Stimulated activated CD8-positive, alpha-beta memory T cell treated with anti-CD3 and anti-CD28 coated beads, Interleukin-7, amount 100 ng/mL, for 4 hours (primary cell): ENCODE measurements at places on chromosomes 1 and 21.

GRCh38 chr1:223483511-223483910 lies 90.3 kb downstream of the CCDC185 start:
- DNase-seq, result no peak

GRCh38 chr1:69421286-69421685 lies 146.4 kb upstream of the LRRC7 start:
- no peak for DNase-seq

DNA sequence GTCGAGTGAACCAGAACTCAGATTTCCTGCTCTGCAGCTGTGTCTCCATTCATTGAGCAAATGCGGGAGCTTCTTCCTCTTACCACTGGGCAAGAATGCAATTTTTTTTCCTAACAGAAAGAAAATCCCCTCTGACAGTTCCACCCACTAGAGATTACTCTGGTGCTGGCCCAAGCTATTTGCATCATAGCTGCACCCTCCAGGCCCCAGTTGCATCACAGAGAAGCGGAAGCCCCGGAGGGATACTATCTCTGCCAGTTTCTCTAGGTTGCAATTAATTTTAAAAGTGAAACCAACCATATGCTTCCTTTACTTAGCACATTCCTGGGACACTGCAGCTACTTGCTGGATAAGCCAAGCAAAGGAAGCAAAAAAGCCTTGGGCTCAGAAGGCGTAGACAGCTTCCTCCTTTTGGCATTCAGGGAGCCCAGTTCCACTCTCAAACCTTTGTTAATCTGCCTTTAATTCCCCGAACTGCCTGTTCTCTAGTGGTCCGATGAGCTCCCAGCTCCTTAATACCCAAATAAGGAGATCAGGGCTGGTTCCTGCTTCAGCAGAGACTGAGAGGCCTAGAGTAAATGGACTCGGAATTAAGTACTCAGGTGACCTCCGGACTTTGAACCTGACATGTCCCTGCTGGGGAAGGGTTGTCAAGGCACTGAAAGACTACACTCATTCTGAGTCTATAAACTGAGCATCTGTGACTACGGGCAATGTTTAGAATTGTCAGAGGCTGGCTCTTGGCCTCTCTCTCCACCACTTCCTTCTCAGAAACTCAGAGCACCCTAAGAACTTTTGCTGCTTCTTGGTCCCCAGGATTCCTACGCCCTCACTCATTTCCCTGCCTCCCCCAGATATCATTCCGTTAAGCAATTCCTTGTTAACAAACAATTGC lies 72.5 kb upstream of the TNFSF18 start:
- DNase-seq, result no peak

DNA sequence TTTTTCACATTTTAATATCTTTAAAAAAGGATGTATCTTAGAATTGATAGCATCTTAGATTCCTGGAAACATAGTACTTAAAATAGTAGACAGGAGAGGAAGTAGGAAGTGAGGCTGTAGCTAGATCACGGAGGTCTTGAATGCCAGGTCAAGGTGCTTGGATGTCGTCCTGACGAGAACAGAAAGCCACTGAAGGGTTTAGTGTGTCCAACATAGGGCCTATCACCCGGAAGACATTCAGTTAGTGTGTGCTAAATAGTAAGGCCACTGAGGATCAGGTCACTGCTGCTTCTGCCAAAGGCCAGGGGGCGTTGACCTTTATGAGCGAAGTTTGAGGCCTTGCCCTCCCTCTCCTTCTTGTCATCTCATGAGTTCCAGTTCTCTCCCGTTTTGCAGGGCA lies 35.7 kb downstream of the RAB3B start:
- DNase-seq, result no peak

DNA sequence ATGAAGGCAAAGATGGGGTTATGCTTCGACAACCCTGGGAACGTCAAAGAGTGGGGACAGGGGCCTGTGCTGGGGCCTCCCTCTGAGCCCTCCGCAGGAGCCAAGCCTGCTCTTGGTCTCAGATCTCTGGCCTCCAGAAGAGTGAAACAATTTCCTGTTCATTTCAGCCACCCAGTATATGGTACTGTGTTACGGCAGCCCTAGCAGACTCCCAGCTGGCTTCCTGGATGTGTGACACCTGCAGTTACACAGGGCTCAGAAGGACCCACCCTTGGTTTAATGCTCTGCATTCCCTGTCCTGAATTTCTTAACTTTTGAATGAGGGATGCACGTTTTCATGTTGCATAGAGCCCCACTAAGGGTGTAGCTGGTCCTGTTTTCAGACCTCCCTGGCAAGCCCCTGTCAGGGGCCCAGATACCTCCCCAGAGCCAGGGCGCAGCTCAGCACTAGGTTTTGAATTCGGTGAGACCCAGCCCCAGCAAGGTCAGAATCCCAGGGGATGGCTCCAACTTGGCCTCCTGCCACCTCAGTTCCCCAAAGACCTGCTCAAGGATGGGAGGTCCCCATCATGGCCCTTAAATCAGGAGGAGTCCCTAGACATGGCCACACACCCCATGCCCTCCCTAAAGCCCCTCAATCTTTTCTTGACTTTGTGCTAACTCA lies 79.0 kb upstream of the IFFO2 start:
- no peak for DNase-seq

GRCh38 chr1:55584526-55585401 lies 369.6 kb upstream of the USP24 start:
- no peak for DNase-seq

- no peak for DNase-seq
Observed at GRCh38 chr1:231964241-231964640, 337.7 kb downstream of the DISC1 start.

GRCh38 chr1:1547011-1547410 lies 6.6 kb upstream of the TMEM240 start:
- no peak for DNase-seq

GRCh38 chr21:31991356-31992331 lies 118.8 kb downstream of the HUNK start:
- DNase-seq, result no peak

DNA sequence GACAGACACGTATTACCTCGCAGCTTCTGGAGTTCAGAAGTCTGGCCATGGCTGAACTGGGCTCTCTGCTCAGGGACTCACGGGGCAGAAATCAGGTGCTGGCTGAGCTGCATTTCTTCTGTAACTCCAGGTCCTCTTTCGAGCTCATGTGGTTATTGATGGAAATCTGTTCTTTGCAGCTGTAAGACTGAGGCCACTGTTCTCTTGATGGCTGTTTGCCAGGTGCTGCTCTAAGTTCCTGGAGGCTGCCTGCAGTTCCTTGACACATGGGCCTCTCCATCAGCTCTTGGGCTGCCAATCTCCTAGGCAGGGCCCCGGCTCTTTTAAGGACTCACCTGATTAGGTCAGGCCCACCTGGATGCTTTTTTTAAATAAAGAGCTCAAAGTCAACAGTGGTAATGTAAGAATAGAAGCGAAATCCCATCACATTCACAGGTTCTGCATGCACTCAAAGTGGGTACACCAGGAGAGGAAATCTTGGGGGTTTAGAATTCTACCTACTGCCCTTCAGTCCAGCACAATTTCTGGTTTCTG lies 139.1 kb downstream of the KAZN start:
- no peak for DNase-seq

- no peak for DNase-seq
Observed at GRCh38 chr1:110582378-110582777, 23.8 kb downstream of the KCNA2 start.

DNA sequence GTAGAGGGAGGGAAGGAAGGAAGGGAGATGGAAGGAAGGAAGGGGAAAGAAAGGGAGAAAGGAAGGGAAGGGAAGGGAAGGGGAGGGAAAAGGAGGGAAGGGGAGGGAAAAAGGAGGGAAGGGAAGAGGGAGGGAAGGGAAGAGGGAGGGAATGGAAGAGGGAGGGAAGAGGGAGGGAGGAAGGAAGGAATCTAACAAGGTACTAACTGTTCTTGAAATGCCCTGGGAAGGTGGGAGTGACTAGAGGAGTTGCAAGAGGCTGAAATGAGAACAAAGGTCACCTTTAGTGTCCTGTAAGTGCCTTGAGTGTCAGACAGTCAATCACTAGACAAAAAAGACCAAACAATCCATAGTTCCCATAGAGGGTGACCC lies 2.3 kb upstream of the ATP2B4 start:
- DNase-seq, result no peak

GRCh38 chr21:34953950-34954349 lies 95.2 kb downstream of the RUNX1 start:
- DNase-seq, result no peak

- DNase-seq, result no peak
Observed at GRCh38 chr1:14392859-14393365, 205.6 kb upstream of the KAZN start.

- no peak for DNase-seq
Observed at GRCh38 chr1:59132295-59132694, 164.6 kb upstream of the FGGY start.

DNA sequence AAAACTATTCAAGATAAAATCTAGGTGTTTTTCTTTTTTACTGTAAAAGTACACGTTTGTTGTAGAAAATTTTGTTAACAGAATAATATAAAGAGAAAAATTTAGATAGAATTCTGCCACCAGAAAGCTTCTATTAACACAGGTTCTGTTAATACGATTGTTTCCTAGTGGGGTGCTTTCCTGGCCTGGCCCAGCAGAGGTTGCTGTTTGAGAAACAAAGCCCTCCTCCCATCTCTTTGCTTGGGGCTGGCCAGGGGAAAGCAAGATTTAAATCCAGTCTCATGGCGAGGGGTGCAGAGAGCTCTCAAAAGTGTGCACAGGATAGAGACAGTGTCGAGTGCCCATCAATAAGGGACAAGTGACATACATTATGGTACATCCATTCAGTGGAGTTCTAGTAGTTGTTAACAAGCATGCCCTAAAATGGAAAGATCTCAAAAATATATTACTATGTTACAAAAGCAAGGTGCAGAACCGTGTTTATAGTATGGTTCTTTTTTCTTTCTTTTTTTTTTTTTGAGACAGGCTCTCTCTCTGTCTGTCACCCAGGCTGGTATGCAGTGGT lies 14.6 kb upstream of the ACBD3 start:
- DNase-seq, result no peak

DNA sequence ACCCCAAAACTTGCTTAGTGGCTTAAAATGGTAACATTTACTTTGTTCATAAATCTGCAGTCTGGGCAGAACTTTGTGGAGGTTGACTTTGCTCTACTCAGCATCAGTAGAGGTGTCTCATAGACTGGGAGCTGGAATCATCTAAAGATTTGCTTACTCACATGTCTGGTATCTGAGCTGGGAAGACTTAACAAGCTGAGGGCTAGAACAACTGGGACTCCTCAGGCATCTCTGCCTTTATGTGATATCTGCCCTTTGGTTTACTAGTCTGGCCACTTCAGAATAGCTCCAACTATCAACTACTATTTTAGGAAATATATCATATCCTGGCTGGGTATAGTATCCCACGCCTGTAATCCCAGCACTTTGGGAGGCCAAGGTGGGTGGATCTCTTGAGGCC lies 82.5 kb downstream of the C4BPA start:
- no peak for DNase-seq

DNA sequence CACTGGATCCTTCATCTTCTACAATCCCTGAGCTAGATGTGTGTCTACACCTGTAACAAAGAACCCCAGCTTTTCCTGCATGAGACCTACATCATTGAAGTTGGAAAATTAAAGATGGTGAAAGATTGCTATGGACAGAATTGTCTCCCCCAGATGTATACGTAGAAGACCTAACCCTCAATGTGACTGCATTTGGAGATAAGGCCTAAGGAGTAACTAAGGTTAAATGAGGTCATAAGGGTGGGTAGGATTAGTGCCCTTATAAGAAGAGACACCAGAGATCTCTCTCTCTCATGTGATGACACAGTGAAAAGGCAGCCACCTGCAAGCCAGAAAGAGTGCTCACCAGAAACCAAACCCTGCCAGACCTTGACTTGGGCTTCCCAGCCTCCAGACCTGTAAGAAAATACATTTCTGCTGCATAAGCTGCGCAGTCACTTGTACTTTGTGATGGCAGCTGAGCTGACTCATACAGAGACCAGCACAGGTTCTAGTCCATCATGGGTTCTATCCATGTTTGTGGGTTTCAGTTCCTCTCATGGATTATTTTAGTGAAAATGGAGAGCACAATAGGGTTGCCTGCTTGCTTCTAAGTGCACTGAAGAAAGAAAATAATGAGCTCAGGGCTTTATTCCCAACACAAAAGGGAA lies 180.8 kb downstream of the TPR start:
- DNase-seq, result no peak

DNA sequence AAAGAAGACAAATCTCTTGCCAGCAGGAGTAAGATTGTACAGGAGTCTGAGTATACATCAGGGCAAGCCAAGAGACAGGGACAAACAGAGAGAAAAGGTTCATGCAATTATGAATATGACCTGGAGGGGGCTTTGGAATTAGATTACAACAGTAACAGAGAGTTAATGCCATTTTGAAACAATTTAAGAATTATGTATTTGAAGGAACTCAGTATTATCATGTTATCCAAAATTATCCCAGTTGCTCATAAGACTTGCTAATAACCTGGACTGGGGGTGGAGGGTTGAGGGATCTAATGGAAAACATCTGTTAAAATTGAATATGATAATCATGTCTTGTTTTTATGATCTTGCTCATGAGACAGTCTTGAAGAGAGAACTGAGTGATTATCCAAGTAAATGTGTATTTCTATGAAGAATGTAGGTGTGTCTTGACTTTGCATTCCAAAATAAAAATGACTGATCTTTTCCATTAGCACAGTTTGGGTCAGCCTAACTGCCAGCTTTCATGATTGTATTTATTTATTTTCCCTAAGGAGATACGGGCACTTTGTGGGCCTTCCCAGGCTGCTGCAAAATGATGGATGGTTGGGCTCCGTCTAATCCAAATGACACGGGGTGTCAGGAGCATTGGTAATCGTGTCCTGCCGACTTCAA lies 117.7 kb downstream of the ERG start:
- no peak for DNase-seq

GRCh38 chr1:193079187-193079586 lies 19.8 kb downstream of the RO60 start:
- no peak for DNase-seq

DNA sequence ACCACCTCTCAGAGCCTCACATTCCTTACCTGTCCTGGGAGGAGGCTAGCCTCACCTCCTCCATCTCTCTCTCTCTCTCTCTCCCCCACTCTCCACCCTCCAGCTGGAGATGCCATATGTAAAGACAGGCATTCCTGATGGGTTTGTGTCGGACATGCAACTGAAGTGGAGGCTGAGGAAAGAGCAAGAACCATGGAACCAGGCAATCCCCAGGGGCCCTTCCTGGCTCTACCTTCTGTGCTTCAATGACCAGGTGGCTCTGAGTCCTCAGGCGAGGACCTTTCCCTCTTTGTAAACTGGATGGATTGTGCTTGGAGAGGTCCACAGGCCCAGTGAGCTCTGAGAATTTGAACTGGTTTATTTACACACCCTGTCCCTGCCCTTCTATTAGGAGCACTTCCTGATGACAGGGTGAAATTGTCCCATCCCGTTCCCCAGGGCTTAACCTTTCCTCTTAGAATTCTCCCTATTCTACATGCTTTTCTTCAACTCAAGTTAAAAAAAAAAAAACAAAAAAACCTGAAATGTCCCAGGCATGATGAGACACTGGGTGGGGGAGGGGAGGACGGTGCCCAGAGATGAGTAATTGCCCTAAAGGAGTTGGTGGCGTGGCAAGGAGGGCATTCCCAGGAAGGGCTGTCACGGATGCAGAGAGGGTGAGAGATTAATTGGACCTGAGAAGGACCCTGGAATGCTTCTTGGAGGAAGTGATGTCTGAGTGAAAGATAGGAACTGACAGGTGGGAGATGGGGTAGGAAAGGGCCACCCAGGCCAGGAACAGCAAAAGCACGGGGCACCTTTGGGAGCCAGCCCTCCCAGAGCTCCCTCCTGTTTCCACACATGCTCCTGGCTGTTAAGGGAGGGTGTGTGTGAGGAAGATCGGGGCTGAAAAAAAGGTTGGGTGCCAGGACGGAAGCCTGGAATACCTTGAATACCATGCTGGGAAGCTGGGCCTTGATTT lies 50.2 kb upstream of the WASF2 start:
- no peak for DNase-seq

- no peak for DNase-seq
Observed at GRCh38 chr1:113452921-113453770, 62.8 kb downstream of the MAGI3 start.
